ENCODE measurements at places on chromosomes 13 and 19. TPM values are rescaled to one million over a fixed set of nuclear protein-coding genes. Genes with fewer than 3 reads are reported as not detected.

Gene ZNF626
- polyA plus RNA-seq = 2.9 TPM

Gene IGSF23
- not detected for polyA plus RNA-seq

Gene CPB2
- not detected for polyA plus RNA-seq

Gene WTIP
- 5.8 TPM for polyA plus RNA-seq

Gene APOC4
- not detected for polyA plus RNA-seq

Gene ZNF561
- polyA plus RNA-seq = 37.0 TPM

DNA sequence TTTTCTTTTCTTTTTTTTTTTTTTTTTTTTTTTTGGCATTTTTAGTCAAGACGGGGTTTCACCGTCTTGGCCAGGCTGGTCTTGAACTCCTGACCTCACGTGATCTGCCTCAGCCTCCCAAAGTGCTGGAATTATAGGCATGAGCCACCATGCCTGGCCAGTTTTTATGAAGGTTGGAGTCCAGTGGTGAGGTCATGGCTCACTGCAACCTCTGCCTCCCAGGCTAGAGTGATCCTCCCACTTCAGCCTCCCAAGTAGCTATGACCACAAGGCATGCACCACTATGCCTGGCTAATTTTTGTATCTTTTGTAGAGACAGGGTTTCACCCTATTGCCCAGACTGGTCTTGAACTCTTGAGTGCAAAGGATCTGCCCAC lies 4.2 kb downstream of the SNRPA start:
- no peak for DNase-seq

GRCh38 chr19:34468409-34468808 lies 13.1 kb upstream of the WTIP start:
- no peak for DNase-seq

GRCh38 chr13:94556041-94556440 lies 39.9 kb downstream of the TGDS start:
- DNase-seq = no peak

DNA sequence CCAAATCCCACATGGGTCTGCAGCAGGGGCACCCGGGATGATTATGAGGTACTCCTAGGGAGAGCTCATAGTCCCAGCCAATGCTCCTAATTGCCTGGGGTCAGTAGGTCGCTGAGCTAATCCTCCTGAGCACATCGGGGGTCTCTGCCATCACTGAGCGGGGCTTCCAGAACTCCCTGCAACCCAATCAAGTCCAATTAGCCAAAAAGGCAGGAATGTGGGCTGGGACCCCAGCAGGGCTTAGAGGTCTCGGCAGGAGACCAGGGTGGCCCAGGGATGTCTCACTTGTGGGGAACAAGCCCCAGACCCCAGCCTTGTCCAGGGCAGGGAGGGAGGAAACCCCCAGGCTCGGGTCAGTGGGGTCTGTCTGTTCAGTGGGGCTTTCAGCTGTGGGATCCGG lies 17.1 kb upstream of the CPAMD8 start:
- DNase-seq = no peak

- DNase-seq = no peak
Measured at GRCh38 chr19:50178320-50178719, 15.2 kb upstream of the IZUMO2 start.

- DNase-seq = no peak
Measured at GRCh38 chr13:63554157-63554556, 2138.5 kb upstream of the PCDH20 start.

- DNase-seq = no peak
Measured at GRCh38 chr13:45713106-45713690, 11.1 kb downstream of the CBY2 start.

DNA sequence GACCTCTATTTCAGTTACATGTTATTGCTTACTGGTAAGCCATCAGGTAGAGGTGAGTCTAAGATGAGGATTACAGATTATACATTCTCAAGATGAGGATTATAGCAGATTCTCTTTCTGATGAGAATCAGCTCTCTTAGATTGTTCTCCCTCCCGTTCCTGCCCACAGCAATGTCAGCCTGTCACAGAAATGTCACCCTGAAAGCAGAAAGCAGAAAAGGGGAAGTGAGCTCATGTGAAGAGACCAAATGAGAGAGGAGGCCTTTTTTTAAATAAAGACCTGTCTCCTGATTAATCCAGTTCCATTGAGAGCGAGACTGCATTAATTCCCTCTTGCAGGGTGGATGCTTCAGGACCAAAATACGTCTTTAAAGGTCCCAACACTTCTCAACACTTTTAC lies 445.6 kb downstream of the KCTD12 start:
- DNase-seq = no peak

DNA sequence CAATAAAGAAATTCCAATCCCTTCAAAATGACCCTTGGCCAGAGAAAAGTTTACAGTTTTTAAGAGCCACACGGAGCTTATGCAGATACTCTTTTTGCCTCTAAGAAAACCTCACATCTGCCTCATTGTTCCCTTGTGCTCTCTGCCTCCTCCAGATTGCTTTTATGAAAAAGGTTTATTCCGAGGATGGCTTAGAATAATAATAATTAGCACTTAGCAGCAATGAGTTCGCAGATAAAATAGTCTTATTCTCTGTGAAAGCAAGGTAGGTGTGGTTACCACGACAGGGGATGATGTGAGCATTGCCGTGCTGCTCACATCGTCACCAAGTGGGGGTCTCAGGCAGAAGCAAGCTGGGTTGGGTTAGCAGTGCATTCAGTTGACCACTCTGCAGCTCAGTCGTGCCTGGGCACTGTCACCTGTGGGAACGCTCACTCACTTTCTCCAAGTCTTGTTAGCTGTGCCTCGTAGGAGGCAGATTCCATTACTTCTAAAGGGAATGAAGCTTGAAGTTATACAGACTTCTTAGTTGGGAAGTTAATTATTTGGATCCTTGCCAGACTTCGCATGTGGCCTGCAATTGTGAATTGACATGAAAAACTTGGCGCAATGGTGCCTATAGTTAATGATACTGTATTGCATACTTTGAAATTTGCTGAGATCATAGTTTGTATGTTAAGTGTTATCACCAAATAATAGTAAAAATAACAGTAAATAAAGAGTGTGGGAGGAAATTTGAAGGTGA lies 157.2 kb downstream of the MYO16 start:
- DNase-seq = no peak

- no peak for DNase-seq
Measured at GRCh38 chr13:88887045-88887662, 1216.0 kb downstream of the SLITRK5 start.

GRCh38 chr13:79973533-79973963 lies 367.4 kb downstream of the SPRY2 start:
- no peak for DNase-seq

- DNase-seq = no peak
Measured at GRCh38 chr19:41159881-41160280, 33.1 kb upstream of the CYP2S1 start.

DNA sequence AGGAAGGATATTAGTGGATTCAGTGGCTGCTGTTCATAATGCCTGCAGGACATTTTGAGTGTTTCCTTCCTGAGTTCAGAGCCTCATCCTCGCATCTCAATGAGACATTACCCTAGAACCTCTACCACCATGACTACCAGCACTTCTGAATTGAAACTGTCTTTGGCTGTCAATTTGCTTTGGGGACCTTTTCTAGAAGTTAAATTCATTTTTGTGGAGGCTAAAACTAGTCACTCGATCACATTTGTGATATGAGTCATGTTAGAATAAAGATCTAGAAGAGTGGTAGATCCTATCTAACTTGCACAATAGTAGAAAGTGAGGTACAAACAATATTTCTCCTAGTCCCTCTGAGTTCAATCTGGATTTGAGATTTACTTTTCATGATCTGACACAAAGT lies 124.9 kb downstream of the KCNRG start:
- DNase-seq = no peak

All from mammary epithelial cell (primary cell).